ENCODE measurements at places on chromosomes 4 and X.

DNA sequence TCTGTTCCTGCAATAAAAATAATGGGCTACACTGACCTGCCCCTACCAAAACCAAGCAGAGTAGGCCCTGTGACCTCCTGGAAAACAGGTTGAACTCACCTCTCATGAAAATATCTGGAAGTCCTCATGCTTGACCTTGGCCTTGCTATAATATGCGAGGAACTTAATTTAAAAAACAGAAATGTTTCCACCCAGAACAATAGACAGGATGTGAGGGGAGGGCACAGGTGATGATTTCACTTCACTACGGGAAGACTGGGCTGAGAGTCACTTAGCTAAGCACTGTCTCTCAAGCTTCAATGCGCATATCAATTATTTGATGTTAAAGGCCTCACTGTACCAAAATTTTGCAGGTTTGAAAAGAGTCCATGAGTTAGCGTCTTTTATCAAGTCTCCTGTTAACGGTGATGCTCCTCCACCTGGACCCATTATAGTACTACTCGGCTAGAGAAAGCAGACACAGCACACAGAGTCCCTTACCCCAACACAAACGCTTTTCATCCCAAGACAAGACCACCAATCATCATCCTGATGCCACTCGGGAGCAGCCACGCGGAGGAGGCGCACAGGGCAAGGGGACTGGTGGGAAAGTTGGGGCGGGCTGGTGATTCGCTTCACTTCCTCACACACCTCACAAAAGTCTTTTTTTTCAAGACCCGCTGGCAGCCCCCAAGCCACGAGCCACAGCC lies 25.9 kb downstream of the ZNF721 start:
- DNase-seq = no peak

GRCh38 chrX:9848718-9849479 lies 62.7 kb downstream of the SHROOM2 start:
- no peak for DNase-seq

GRCh38 chrX:46294234-46294633 lies 251.0 kb downstream of the ZNF674 start:
- no peak for DNase-seq

DNA sequence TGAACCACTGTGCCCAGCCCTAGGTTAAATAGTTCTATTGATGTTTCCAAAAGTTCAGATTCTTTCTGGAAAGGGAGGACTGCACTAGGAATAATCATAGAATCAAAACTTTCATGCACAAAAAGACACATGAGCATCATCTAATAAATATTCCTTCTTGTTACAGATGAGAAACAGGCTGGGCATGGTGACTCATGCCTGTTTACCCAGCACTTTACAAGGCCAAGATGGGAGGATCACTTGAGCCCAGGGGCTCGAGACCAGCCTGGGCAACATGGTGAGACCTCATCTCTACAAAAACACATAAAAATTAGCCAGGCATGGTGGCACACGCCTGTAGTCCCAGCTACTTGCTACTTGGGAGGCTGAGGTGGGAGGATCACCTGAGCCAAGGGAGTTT lies 27.7 kb downstream of the LARP7 start:
- DNase-seq = no peak

DNA sequence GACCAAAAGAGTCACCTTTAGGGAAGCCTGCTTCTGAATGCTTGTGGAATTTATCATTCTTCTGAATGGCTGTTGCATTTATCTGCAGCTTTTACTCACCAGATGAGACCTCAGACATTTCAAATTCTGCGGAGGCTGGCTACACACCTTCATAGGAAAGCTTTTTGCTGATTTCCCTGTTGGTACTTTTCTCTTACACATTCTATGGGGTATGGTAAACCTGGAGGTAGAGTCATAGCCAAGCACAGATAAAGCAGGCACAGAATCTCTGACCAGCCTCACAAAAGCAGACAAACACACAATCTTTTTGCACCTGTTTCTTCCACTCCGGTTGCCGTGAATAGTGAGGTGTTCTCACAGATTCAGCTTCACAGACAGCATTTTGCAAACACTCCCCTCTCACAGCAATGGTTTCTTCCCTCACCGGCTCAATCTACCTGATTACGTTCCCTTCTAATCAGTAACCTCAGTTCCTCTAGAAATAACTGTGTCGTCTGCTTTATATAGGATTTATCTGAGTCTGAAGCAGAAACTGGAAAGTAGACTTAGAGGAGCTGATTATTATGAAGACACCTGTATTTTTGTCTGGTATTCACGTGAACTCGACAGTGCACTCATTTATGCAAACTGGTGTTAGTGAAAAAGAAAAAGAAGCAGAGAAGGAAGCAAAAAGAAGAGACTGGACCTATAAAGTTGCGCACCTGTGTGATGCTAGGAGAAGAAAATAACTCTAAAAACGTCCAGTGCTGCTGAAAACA lies 83.1 kb downstream of the DMD start:
- DNase-seq = no peak

DNA sequence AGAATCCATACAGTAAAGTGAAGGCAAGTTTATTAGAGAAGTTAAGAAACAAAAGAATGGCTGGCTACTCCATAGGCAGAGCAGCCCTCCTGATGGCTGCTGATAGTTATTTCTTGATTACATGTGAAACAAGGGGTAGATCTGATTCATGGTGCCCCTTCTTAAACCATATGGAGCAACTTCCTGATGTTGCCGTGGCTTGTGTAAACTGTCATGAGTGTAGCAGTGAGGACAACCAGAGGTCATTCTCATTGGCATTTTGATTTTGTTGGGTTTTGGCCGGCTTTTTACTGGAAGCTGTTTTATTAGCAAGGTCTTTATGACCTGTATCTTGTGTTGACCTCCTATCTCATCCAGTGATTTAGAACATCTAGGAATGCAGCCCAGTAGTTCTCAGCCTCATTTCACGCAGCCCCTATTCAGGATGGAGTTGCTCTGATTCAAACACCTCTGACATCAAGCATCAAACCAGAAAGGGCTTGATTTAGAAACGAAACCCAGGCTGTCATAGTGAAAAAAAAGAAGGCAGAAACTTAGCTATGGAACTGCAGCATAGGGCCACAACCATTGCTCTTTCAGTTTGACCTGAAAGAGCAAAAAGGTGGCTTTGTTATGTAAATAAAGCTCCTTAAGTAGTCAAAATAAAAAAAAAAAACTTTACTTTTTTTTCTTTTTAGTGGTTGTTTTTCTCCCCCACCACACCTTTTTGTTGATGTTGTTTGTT lies 37.8 kb downstream of the SPCS3 start:
- no peak for DNase-seq

DNA sequence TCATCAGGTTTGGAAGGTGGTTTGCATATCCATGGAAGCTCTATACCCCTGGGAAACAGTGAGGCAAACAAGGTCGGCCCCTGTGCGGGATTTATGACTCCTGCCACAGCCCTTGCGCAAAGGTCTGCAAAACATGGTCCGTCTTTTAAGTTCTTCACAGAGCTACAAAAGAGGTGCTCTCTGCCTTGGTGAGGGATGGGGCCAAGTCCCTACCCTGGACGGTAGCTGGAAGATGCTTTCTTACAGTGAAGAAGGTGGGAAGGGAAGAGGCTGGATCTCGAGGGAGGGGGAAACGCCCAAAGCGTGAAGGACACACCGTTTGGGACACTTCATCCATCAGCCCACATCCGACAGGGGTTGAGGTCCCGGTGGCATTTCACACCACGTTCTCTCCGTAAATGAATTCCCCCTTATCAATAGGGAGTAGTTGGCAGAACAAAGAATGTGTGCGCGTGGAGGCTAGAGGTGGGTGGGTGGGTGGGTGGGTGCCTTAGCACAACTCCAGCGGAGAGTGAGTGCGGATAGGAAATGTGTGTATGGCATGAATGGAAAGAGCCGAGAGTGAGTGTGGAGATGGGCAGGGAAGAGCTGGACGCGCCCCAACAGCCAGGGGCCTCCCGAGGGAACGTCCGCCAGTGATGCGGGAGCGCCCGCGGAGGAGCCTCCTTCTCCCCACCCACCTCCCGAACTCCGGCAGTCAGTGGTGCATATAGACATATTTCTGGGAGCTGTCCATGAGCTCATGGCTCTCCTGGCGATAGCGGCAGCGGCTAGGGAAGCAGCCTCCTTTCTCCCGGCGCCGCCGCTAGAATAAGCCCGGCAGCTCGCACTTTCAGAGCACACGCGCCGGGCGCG lies 68.3 kb downstream of the LARP7 start:
- DNase-seq = peak; percentile 76

DNA sequence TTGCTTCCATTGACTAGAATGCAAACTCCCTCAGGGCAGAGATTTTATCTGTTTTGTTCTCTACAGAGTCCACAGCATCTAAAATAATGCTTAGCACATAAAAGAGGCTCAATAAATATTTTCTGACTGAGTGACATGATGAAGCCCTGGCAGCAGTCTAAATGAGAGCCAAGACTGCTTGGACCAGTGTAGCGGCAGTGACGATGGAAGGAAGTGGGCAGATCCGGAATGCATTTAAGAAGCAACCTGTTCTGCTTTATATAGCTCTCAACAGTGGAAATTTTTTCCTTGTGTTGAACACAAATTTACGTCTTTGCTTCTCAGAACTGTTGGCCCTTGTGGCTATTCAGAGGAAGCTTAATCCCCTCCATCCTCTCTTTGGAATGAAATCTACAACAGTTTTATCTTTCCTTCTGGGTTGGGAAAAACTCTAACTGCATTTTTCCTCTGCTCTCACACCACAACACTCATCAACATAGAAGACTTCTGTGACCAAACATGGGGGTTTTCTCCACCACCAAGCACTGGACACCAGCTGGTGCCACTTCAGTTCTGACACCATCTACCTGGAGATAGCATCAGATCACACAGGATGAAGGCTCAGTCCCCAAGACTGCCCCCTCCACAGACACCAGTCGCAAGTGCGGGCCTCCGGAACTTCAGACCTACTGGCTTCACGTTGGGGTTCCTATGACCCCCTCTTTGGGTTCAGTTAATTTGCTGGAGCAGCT lies 7.0 kb upstream of the BEND4 start:
- no peak for DNase-seq

GRCh38 chr4:120088507-120088906 lies 21.9 kb upstream of the MAD2L1 start:
- DNase-seq = no peak

DNA sequence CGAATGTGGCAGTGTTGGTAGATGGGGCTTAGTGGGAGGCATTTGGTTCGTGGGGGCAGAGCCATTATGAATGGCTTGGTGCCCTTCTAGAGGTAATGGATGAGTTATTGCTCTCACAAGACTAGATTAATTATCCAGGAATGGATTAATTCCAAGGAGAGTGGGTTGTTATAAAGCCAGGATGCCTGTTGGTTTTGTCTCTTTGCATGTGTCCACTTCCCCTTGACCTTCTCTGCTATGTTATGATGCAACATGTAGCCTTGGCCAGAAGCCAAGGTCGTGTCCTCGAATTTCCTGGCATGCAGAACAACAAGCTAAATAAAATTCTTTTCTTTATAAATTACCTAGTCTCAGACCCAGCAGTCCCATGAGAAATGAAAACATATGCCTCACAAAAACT lies 111.2 kb upstream of the PLS3 start:
- no peak for DNase-seq

- DNase-seq = no peak
These were observed 15.3 kb upstream of the RAB9B start for GRCh38 chrX:103847174-103847870.

DNA sequence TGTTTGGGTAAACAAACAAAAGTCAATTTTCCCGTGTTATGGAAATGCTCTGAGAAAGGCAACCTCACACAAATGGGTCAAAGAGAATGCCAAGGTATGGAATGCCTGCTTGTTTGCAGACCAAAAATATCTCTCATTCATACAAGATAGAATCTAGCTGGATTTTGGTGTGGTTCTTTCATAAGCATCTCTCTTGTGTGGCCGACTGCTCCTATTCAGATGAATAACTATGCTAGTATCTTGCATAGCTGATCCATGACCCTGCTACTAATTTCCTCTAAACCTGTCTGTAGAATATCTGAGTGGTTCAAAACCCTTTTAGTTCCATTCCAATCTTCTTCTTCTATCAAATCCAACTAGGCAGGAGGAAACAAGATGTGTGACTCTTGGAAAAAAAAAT lies 28.2 kb upstream of the SORBS2 start:
- no peak for DNase-seq

DNA sequence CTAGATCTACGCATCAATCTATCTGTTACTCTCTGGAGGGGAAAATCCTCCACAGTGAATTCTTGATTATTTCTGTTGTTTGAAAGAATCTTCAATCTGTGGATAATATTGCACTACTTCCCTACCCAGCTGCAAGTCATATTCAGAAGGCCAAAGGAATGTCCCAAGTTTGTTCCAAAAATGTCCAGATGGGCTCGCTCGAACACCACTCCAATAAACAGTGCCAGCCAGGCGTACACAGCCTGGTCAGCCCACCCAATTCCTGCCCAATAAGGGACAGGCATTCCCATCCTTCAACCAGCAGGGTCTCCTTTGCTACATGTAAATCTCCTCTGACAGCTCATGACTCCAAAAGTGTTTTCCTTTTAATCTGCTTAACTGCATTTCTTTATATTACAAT lies 80.7 kb upstream of the GPM6B start:
- DNase-seq = no peak

DNA sequence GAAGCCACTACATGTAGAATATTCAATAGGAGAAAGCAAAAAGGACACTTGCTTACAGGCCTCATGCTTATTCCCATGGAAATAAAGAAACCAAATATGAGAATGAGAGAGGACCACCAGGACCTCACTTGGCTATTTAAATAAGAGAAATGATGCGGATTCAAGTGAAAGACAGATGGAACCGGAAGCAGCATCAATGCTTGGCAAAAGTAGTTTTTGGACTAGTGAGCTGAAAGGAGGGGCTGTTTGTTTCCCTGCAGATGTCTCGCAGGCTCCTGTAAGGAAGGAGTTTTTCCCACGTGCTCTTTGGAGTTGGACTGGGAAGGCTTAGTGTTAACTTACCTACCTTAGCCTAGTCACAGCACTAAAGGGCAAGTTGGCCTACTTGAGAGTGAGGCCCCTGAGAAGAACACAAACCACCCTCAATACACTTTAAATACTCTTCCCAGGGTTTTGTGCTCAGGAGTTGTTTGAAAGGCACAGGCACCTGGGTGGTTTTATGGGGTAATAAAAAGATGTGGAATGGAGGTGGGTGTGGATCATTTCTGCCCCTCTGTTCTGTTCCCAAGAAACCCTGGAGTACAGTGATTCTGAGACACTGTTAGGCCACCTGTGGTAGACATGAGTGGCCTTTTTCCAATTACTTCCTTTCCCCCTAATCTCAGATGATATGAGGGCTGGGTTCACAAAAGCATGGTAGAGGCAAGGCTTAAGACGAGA lies 113.3 kb upstream of the C1GALT1C1 start:
- no peak for DNase-seq

- DNase-seq = no peak
These were observed 30.5 kb downstream of the DOCK11 start for GRCh38 chrX:118526149-118526548.

GRCh38 chr4:55670695-55671094 lies 34.6 kb upstream of the NMU start:
- no peak for DNase-seq

- DNase-seq = no peak
These were observed 1069.5 kb downstream of the FAM133A start for GRCh38 chrX:94743478-94743877.

GRCh38 chr4:124712372-124713184 lies at the start of gene ANKRD50:
Gene ANKRD50, minus strand, starts transcription at chr4:124712732. Its CDS starts 2,221 bp downstream, at chr4:124710511.
- DNase-seq = peak; percentile 97

GRCh38 chr4:177322266-177322665 lies 12.6 kb downstream of the NEIL3 start:
- DNase-seq = no peak

Measured in left hindlimb (tissue), 1 donor.